Activated CD4-positive, alpha-beta T cell treated with anti-CD3 and anti-CD28 coated beads, Interleukin-2, Interleukin-6, amounts not matched to agents 100 ng/mL and 50 ng/mL, durations not matched to agents 16 hours and 8 hours (primary cell): ENCODE measurements at places on chromosomes 12 and 14.

- DNase-seq: no peak
These were observed 40.8 kb upstream of the CSRP2 start for GRCh38 chr12:76919383-76920171.

- no peak for DNase-seq
These were observed 14.7 kb downstream of the ESRRB start for GRCh38 chr14:76390621-76391020.

DNA sequence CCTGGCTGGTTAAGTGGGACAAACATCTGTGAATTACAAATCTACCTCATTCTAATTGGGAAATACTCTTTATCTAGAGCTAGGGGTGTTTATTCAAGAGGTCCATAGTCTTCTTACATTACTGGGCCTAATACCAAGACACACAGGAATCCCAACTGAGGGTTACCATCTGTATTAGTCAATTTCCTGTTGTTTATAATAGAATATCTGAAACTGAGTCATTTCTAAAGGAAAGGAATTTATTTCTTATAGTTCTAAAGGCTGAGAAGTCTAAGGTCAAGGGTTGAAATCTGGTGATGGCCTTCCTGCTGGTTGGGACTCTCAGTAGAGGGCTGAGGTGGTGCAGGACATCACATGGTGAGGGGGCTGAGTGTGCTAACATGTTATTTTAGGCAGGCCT lies 36.0 kb downstream of the RTRAF start:
- DNase-seq: no peak

- DNase-seq: no peak
These were observed 261.0 kb downstream of the DACT1 start for GRCh38 chr14:58898655-58899316.

DNA sequence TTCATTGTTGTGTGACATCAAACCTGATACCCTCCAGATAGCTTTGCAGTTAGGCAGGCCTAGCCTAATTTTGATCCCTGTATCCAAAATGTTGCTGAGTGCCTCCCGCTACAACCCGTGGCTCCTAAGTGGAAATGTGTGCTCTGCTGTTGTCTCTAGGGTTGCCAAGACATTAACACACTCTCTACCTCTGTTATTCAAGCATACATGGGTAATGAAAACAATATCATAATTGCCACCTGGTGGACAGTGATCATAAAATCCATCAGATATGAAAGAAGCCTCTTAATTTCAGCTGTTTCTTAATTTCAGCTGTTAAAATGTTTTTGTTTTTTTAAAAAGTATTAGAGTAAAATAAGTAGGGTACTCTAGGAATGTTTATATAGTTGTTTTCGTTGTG lies 93.5 kb downstream of the PLEKHA5 start:
- DNase-seq: no peak

DNA sequence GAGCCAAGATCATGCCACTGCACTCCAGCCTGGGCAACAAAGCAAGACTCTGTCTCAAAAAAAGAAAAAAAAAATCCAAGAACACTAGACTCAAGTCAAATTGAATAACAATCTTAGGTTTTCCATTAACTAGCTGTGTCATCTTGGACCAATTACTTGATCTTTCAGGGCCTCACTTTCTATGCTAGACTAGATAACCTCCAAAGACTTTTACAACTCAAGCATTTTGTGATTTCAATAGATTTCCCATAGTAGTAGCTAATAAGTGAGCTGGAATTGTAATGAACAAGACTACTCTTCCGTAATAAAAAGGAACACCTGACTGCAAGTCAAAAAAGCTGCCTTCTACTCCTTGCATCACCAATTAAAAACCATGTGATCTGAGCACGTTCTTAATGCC lies 127.0 kb upstream of the SSTR1 start:
- no peak for DNase-seq

GRCh38 chr14:105394714-105395537 lies 3.4 kb upstream of the TEX22 start:
- DNase-seq: no peak
